ENCODE measurements at places on chromosomes 16 and 17.

DNA sequence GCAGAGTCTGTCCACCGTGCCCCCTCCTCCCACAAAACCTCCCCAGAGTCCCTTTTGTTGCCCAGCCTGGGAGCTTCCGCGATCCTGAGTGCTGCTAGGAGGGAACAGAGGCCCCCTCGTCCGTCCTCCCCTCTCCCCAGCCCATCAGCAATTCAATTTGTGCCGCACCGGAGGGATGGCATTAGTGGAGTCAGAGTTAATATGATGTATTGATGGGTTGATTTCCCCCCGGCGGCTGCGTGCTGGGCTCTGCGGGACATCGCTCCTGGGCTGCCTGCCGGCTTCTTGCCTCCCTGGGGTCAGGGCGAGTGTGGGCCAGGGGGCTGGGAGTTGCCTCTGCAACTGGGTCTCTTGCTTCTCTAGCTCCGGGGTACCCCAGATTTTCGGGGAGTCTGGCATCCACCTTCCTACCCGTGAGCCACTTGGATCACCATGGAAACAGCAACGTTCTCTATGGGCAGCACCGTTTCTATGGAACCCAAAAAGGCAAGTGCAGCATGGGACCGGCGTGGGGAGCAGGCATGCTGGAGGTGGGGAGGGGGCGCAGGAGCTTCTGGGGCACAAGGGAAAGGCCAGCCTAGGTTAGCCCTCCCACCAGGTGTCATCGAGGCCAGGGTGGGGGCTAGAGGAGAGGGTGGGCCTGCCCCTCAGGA, 42.9 kb downstream of the BAHCC1 start:
- no peaks in the 10 kb centered on the region for H3K27me3 ChIP-seq
- DNase-seq: no peak
- no peak overlapping the region for H3K27ac ChIP-seq
- H3K36me3 ChIP-seq: no peaks in the 10 kb centered on the region

DNA sequence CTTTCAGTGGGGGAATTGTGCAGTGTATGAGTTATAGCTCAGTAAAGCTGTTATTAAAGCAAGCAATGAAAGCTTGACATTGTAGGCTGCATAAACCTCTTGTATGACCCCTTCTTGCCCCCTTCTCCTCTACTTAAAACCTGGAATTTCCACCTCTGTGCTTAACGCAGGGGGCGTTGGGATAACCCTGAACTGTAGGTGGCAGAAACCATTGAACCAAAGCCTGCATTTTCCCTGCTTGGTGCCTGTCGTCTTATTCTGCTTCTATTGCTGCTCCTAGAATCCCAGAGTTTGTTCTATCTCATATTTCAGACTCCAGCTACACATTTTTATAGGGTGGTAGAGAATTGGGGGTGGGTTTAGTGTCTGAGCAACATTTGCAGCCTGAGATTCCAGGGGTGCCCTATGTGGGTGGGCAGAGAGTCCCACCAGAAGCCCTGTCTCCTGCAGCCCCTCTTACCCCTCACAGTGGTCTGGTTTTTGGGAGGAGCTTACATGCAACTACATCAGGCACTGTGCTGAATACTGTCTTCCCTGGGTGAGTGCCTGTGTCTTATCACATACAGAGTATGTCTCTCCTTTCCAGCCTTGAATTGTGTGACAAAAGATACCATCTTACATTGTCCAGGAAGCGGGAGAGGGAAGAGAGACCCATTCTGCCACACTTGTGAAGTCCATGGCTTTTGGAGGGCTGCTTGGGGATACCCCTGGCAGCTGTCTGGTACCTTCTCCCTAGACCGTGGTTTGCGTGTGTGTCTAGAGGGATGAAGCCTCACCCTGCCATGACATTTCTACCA, 407.7 kb upstream of the EEF2KMT start:
- no peak for DNase-seq
- H3K36me3 ChIP-seq: no peaks in the 10 kb centered on the region
- H3K27me3 ChIP-seq: peaks cover 5% of the 10 kb centered on the region
- H3K4me1 ChIP-seq: no peaks in the 10 kb centered on the region
- no peak overlapping the region for H3K27ac ChIP-seq

DNA sequence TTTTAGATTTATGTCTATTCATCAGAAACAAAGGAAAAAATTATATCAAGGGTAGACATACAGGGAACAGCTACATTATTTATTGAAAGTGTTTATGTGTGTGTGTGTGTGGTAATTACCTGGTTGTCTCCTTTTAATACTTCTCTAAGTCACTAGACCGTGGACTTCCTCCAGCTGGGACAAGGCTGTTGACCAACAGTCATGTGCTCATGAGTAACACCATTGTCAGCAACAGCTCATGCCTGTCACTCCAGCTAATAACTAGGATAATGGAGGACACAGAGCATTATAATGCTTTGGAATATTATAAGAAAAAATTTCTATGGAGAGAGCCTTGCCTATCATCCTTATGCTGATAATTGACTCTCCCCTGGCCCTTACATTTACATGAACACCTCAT, 125.3 kb upstream of the SALL1 start:
- no peaks in the 10 kb centered on the region for H3K36me3 ChIP-seq
- H3K4me1 ChIP-seq: no peaks in the 10 kb centered on the region
- H3K27ac ChIP-seq: no peak overlapping the region
- no peak for DNase-seq
- H3K4me3 ChIP-seq: no peak overlapping the region

DNA sequence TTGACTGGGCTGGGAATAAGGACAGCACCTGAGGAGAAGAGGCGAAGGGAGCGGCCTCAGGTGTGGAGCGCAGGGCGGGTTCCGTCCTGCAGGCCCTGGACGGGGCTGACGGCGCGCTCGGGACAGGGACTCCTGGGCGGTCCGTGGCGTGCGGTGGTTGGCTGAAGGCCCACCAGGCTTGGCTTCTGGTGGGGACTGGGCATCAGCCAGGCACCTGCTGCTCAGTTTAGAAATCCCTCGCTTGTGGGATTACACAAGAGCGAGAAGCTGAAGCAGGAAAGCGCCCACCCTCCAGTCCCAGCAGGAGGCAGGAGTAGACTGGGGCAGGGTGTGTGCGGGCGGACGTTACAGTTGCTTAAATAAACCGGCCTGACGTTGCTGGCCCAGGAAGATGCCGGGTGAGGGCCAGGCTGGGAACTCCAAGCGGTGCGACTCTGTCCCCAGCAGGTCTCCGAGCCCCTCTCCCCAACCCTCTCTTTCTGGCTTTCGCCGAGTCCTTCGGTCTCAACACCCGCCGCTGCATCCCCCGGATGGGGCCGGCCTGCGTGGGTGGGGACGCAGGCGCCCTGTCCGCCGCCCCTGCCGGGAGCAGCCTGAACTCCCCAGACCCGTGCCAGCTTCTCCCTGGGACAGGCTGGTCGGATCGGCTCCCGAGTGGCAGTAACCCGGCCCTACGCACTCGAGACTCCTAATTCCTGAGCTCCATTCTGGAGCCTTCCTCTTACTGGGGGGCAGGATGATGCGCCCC, 639 bp downstream of the MIF4GD start:
- peaks cover 53% of the 10 kb centered on the region for H3K36me3 ChIP-seq
- peak overlapping the region; percentile 80 for H3K27ac ChIP-seq
- H3K4me3 ChIP-seq: peak overlapping the region; percentile 64
- H3K27me3 ChIP-seq: no peaks in the 10 kb centered on the region

DNA sequence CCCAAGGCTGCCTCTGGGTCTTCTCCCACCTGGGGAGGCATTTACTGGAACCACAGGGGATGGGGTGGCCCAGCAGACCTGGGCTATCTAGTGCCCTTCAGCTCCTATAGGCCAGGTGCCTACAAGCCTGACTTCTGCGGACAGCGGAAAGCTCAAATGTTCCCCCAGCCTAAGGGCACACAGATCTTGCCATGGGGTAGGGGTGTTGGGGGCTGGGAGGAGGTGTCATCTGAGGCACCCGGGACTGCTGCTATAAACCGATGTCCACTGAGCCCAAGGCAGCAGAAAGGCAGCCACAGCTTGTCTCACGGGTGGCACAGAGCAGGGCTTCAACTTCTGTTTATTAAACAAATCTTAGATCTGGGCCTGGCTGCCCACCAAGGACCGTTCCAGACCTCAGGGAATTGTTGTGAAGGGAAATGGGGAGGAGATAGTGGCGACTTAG, 3.6 kb downstream of the MYO1C start:
- peaks cover 51% of the 10 kb centered on the region for H3K4me1 ChIP-seq
- no peak overlapping the region for H3K4me3 ChIP-seq
- H3K36me3 ChIP-seq: no peaks in the 10 kb centered on the region
- DNase-seq: no peak
- H3K27ac ChIP-seq: 0 out of 2 replicates have a peak overlapping the region, but pooled peaks have one; percentile 34
- H3K27me3 ChIP-seq: peaks cover 12% of the 10 kb centered on the region

- H3K36me3 ChIP-seq: no peaks in the 10 kb centered on the region
- no peak overlapping the region for H3K4me3 ChIP-seq
- DNase-seq: peak; percentile 76
Observed at GRCh38 chr17:71423871-71424546, 696.8 kb upstream of the SOX9 start.

- no peak for DNase-seq
- no peak overlapping the region for H3K4me3 ChIP-seq
- no peak overlapping the region for H3K27ac ChIP-seq
- peaks cover 31% of the 10 kb centered on the region for H3K36me3 ChIP-seq
Observed at GRCh38 chr16:88058817-88059216, 107.6 kb downstream of the BANP start.

DNA sequence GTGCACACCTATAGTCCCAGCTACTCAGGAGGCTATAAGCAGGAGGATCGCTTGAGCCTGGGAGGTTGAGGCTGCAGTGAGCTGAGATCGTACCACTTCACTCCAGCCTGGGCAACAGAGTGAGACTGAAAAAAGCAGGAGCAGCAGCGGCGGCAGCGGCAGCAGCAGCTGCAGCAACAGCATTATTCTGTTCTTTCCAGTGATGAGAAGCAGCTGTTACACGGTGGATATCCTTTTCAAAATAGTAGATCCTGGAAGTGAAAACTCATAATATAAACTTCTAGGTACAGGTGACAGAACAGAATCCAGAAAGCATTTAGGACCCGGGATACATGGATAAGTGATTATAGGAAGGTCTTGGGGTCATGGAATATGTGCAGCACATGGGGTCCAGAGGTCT, 17.8 kb upstream of the HNF1B start:
- no peak overlapping the region for H3K27ac ChIP-seq
- DNase-seq: no peak
- H3K27me3 ChIP-seq: peaks cover 17% of the 10 kb centered on the region
- H3K4me3 ChIP-seq: no peak overlapping the region
- H3K36me3 ChIP-seq: no peaks in the 10 kb centered on the region

- H3K27me3 ChIP-seq: no peaks in the 10 kb centered on the region
- H3K4me3 ChIP-seq: no peak overlapping the region
- DNase-seq: no peak
- no peaks in the 10 kb centered on the region for H3K36me3 ChIP-seq
- no peak overlapping the region for H3K27ac ChIP-seq
Observed at GRCh38 chr17:44309472-44309871, 1.1 kb downstream of the RUNDC3A start.

DNA sequence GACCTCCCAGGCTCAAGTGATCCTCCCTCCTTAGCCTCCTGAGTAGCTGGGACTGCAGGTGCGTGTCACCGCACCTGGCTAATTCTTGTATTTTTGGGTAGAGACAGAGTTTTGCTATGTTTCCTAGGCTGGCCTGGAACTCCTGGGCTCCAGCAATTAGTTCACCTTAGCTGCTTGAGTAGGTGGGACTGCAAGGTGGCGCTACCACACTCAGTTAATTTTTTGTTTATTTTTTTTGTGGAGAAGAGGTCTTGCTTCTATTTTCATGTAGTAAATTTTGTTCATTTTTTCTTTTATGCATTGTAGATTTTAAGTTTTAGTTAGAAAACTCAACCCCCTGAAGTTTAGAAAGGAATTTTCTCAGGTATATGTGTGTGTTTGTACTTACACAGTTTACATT, 21.7 kb downstream of the RNF135 start:
- no peak for DNase-seq
- no peak overlapping the region for H3K4me3 ChIP-seq
- peaks cover 34% of the 10 kb centered on the region for H3K36me3 ChIP-seq
- H3K27ac ChIP-seq: no peak overlapping the region
- no peaks in the 10 kb centered on the region for H3K4me1 ChIP-seq
- H3K27me3 ChIP-seq: no peaks in the 10 kb centered on the region

DNA sequence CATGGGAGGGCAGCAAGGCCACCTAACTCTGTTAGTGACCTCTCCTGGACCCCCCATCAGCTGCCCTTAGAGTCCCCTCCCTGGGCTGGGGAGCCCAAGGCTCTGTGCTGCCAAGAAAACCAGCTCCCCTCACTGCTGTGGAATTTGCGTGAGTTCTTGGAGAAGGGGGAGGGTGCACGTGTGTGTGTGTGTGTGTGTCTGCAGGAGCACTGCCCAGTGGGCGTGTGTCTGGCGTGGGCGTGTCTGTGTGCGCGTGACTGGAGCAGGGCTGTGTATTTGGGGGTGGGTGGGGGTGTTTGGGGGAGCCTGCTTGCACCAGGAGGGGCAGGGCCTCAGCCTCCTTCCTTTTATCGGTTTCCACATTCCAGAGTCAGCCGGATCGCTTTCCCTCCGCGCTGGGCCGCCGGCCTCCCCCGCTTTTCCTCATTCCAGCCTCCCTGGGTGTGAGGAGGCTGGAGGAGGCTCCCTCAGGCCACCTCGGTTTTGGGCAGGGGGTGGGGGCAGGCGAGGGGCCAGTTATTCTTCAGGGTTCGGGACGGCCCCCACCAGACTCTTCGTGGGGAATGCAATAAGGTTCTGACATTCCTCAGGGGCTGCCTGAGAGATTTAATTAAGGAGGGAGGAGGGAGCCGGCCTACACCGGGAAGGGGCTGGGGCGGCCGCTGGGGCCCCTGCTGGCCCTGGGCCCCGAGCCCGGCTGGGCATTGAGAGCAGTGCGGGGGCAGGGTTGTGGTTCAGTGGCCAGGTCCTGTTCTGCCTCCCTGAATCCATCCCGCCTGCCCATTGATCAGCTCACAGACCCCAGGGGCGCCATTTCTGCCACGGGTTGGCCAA, 2.5 kb downstream of the VASN start:
- no peaks in the 10 kb centered on the region for H3K4me1 ChIP-seq
- H3K4me3 ChIP-seq: no peak overlapping the region
- no peaks in the 10 kb centered on the region for H3K27me3 ChIP-seq

GRCh38 chr17:45651145-45651709, 132.9 kb upstream of the CRHR1 start:
- no peak for DNase-seq
- H3K4me1 ChIP-seq: no peaks in the 10 kb centered on the region
- H3K4me3 ChIP-seq: no peak overlapping the region
- H3K27me3 ChIP-seq: no peaks in the 10 kb centered on the region

DNA sequence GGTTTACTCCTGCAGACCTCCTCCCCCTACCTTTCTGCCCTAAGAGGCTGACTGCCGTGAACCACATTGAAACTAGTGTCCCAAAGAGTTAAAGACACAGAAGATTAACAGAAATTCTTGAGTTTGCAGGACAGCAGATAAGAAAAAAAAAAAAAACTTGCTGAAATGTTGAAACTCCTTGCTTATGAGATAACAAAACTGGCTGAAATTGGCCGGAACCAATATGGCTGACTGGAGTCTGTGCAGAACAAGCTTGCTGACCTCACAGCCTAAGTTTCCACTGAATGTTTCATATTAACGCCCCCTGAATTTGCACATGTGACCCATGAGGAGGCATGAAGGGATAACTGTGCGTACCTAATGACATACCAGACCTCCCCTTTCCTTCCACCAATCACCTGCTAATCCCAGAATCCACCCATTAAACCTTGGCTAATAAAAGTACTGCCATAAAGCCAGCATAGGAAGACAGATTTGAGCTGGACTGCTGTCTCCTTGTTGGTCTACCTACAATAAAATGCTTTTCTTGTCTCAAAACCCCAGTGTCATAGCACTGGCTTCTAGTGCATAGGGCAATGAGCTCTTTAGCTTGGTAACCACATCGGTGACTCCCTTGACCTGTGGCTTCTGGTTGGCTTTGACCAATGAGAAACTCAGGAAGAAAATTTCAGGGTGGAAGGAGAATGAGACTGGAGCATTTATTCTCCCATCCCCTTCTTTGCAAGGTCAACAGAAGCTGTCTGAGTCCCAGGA, 80.1 kb downstream of the PMP22 start:
- peaks cover 2% of the 10 kb centered on the region for H3K27me3 ChIP-seq
- no peaks in the 10 kb centered on the region for H3K4me1 ChIP-seq
- DNase-seq: no peak
- no peak overlapping the region for H3K4me3 ChIP-seq
- no peak overlapping the region for H3K27ac ChIP-seq

Measured in DND-41 (cell line).